ENCODE measurements at places on chromosomes 12 and 14. TPM values are rescaled to one million over a fixed set of nuclear protein-coding genes. Genes with fewer than 3 reads are reported as not detected.

Gene RHEBL1
- total RNA-seq = 9.7 TPM

Gene LIN7A
- not detected for total RNA-seq

DNA sequence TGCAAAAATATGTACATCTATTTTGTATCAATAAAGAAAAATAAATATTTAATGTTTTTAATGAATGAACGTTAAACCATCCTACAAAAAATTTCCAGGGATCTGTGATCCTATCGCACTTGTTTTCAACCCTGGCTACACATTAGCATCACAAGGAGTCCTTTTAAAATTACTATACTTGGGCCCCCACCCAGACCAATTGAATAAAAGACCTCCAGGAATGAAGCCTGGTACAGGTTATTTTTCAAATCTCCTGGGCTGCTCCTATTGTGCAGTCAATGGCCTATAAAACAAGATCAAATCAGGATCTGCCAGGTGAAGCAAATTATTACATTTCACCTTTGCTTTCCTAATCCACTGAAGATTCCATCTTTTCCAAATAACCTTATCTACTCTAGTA, 33.4 kb upstream of the GXYLT1 start:
- H3K27me3 ChIP-seq = no peaks in the 10 kb centered on the region
- no peak for DNase-seq
- no peak overlapping the region for H3K27ac ChIP-seq
- H3K4me3 ChIP-seq = no peak overlapping the region

GRCh38 chr12:125065021-125065918, at the start of gene AACS:
Gene AACS (plus strand): TSS chr12:125065435. CDS start chr12:125065585, 150 bp downstream.
- H3K36me3 ChIP-seq = no peaks in the 10 kb centered on the region
- peaks cover 11% of the 10 kb centered on the region for H3K4me1 ChIP-seq
- peak within 1 kb of the TSS; percentile 79 for H3K27ac ChIP-seq
- peak; percentile 83 for DNase-seq

DNA sequence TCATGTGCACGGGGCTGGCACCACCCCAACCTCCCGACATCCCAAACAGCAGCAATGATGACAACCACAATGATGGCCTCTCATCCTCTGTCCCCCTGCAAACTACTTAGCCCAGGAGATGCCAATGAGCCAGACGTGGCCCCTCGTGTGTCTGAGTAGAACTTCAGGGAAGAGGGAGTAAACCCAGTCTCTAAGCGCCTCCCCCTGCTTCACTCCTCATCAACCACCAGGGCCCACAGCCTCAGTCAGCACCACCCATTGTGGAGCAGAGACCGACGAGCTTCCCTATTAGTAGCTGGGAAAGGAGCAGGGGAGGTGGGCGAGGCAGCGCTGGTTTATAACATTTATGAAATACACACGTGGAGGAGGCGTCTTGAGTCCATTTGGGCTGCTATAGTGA, 182.7 kb upstream of the SFSWAP start:
- DNase-seq = no peak
- no peak overlapping the region for H3K27ac ChIP-seq
- no peaks in the 10 kb centered on the region for H3K36me3 ChIP-seq
- H3K27me3 ChIP-seq = peaks cover 7% of the 10 kb centered on the region
- H3K4me3 ChIP-seq = no peak overlapping the region

Measured in activated naive CD8-positive, alpha-beta T cell treated with anti-CD3 and anti-CD28 coated beads, Interleukin-2, amount 10 ng/mL, durations not matched to agents 7 days and 5 days (primary cell).